ENCODE measurements at places on chromosomes 2 and 18.

GRCh38 chr18:22742409-22742808 lies 190.7 kb upstream of the RBBP8 start:
- peaks cover 36% of the 10 kb centered on the region for H3K27me3 ChIP-seq
- no peak for ATAC-seq
- no peak overlapping the region for H3K4me3 ChIP-seq
- H3K27ac ChIP-seq: no peak overlapping the region
- no peaks in the 10 kb centered on the region for H3K36me3 ChIP-seq

DNA sequence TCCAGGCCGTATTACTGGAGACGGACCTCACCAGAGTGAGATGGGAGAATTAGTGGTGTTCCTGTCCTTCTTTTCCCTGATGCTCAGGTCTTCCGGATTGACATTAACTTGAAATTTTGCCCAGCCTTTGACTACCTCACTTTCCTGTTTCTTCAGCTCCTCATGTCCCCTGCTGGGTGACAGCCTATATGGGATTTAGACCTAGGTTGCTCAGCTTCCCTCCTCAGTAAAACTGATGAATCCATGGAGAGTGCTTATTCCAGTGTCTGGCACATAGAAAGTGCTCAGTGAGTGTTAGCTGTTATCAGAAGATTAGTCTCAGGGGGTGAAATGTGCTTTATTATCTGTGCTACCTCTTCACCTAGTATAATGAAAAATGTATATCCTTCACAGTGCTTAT lies 30.0 kb downstream of the CRIM1 start:
- no peak overlapping the region for H3K27ac ChIP-seq
- no peak overlapping the region for H3K4me3 ChIP-seq
- no peaks in the 10 kb centered on the region for H3K27me3 ChIP-seq
- no peak for ATAC-seq

- no peak for ATAC-seq
- no peak overlapping the region for H3K27ac ChIP-seq
- H3K4me3 ChIP-seq: no peak overlapping the region
- H3K36me3 ChIP-seq: no peaks in the 10 kb centered on the region
- no peaks in the 10 kb centered on the region for H3K27me3 ChIP-seq
Observed at GRCh38 chr2:51263951-51264350, 232.0 kb upstream of the NRXN1 start.

- no peaks in the 10 kb centered on the region for H3K27me3 ChIP-seq
- H3K4me3 ChIP-seq: no peak overlapping the region
- H3K4me1 ChIP-seq: no peaks in the 10 kb centered on the region
- H3K36me3 ChIP-seq: no peaks in the 10 kb centered on the region
- ATAC-seq: no peak
Observed at GRCh38 chr18:28147674-28148171, 29.2 kb downstream of the CDH2 start.

DNA sequence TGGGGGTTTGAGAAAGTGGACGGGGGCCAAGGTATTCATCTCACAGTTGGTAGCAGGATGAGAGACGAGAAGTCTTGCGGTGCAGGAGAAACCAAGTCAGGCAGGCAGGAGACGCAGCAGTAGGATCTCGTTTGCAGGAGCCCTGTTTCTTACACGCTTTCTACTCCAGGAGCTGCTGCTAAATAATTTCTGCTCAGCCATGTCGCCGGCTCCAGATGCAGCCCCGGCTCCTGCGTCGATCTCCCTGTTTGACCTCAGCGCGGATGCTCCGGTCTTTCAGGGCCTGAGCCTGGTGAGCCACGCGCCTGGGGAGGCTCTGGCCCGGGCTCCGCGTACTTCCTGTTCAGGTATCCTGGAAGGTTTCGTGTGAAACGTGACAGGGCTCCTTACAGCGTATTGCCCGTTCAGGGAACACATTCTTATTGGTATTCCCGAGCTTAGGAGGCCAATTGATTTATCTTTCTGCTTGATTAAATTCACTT lies 494 bp downstream of the ANKZF1 start:
- peak; percentile 29 for ATAC-seq
- peaks cover 42% of the 10 kb centered on the region for H3K36me3 ChIP-seq
- no peaks in the 10 kb centered on the region for H3K27me3 ChIP-seq
- peaks cover 41% of the 10 kb centered on the region for H3K4me1 ChIP-seq
- peak overlapping the region; percentile 99 for H3K4me3 ChIP-seq
- H3K27ac ChIP-seq: peak overlapping the region; percentile 95

- H3K27ac ChIP-seq: peak overlapping the region; percentile 2
- H3K27me3 ChIP-seq: no peaks in the 10 kb centered on the region
- peaks cover 18% of the 10 kb centered on the region for H3K4me1 ChIP-seq
- no peak overlapping the region for H3K4me3 ChIP-seq
Observed at GRCh38 chr2:157741819-157742484, 113.3 kb upstream of the ACVR1C start.

DNA sequence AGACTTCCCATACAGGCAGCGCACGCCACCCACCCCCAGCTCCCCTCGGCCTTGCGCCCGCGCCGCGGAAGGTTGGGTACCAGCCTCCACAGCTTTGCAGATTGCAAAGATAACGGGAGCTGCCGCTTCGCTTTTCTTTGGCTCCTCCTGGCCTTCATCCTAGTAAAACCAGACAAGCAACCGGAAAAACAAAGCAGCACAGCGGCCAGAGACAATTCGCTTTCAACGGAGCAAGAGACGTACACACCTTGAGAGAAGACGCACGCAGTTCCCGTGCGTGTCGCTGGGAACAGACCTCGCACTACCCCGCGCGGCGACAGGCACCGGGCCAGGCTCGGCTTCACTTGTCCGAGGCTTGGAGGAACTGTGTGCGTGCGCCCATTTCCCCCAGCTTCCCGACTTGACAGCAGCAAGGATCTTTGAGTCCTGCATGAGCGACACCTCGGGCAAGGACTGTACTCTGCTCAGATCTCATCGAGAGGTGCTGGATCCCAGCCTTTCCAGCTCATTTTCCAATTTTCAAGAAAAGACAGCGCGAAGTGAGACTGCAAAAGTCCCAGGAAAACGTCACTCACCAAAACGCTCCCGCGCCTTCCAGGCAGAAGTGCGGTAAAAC lies 964 bp downstream of the ZBTB7C start:
- H3K27me3 ChIP-seq: peaks cover 70% of the 10 kb centered on the region
- H3K4me1 ChIP-seq: peaks cover 18% of the 10 kb centered on the region
- H3K4me3 ChIP-seq: peak overlapping the region; percentile 51

GRCh38 chr2:147696426-147696825 lies 148.4 kb upstream of the ACVR2A start:
- ATAC-seq: no peak
- no peaks in the 10 kb centered on the region for H3K36me3 ChIP-seq
- H3K4me1 ChIP-seq: no peaks in the 10 kb centered on the region
- no peaks in the 10 kb centered on the region for H3K27me3 ChIP-seq
- H3K27ac ChIP-seq: no peak overlapping the region
- H3K4me3 ChIP-seq: no peak overlapping the region

DNA sequence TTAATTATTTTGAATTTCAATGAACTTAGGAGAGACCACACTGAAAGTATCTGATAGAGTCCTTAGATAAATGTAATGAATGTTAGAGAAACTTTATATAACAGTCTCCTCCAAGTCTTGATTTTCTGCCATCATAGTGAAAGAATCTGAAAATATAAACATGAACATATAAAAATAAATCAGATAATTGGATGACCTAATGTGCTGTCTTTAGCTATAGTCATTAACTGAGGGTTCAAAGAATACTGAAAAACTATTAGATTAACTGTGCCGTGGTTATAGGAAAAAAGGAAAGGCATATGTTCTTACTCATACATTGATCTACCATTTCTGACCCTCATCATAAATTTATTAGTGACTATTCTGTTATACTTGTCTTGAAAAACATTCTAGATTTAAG lies 47.0 kb upstream of the SPAG16 start:
- H3K4me1 ChIP-seq: peaks cover 28% of the 10 kb centered on the region
- H3K4me3 ChIP-seq: no peak overlapping the region
- no peak overlapping the region for H3K27ac ChIP-seq
- peaks cover 10% of the 10 kb centered on the region for H3K27me3 ChIP-seq
- no peak for ATAC-seq

- no peaks in the 10 kb centered on the region for H3K36me3 ChIP-seq
- no peaks in the 10 kb centered on the region for H3K27me3 ChIP-seq
- H3K4me3 ChIP-seq: no peak overlapping the region
Observed at GRCh38 chr18:71105078-71105819, 816.4 kb downstream of the SOCS6 start.

DNA sequence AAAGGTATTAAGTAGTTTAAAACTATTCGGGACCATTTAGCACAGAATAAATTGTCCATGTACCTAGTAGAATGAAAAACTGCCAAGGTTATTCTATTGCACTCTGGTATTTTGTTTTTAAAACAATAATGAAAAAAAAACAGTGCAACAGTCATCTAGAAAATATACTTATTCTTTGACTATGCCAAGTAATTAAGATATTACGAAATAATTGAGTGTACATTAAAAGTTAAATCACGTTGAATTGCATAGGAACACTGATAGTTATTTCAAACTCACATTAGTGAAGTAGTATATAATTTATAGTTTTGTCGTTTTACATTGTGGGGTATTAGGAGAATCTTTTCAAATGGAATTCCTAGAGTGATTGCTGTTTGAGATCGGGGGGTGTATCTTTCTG lies 20.1 kb downstream of the R3HDM1 start:
- H3K36me3 ChIP-seq: peaks cover 30% of the 10 kb centered on the region
- H3K4me3 ChIP-seq: no peak overlapping the region
- H3K27me3 ChIP-seq: no peaks in the 10 kb centered on the region
- H3K4me1 ChIP-seq: peaks cover 23% of the 10 kb centered on the region
- ATAC-seq: no peak

GRCh38 chr2:135775420-135775819 lies 33.8 kb downstream of the UBXN4 start:
- H3K4me1 ChIP-seq: no peaks in the 10 kb centered on the region
- no peak overlapping the region for H3K4me3 ChIP-seq

GRCh38 chr2:100393362-100393761 lies 24.1 kb downstream of the CHST10 start:
- no peaks in the 10 kb centered on the region for H3K27me3 ChIP-seq
- H3K4me3 ChIP-seq: no peak overlapping the region
- H3K36me3 ChIP-seq: peaks cover 31% of the 10 kb centered on the region
- peaks cover 44% of the 10 kb centered on the region for H3K4me1 ChIP-seq
- ATAC-seq: no peak

DNA sequence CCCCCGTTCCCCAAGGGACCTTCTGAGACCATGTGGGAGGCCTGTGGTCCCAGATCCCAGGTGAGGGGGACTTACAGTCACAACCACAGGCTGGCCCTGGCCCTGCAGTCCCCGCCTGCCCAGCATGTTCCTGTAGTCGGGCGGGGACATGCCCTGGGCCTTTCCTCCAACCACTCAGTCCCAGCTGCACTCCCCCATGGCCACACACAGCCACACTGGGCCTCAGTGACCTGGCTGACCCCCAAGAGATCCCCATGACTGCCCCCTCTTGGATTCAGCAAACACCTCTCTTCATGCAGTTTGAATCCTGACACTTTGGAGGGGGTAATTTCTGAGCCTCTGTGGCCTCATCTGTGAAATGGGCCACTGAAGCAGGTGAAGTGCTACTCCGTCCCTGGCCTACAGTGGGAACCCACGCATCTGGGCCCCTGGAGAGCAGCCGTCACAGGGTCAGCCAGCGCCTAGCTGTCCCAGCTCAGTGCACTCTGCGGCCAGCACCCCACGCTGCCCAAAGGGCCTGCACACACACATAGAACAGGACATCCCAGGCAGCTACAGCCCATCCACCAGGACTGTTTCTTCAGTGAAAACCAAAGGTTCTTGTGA lies 12.7 kb upstream of the ARHGEF4 start:
- peak; percentile 73 for ATAC-seq
- H3K27me3 ChIP-seq: peaks cover 21% of the 10 kb centered on the region
- peaks cover 32% of the 10 kb centered on the region for H3K4me1 ChIP-seq
- no peaks in the 10 kb centered on the region for H3K36me3 ChIP-seq
- H3K4me3 ChIP-seq: peak overlapping the region; percentile 35

- no peaks in the 10 kb centered on the region for H3K27me3 ChIP-seq
- no peak overlapping the region for H3K4me3 ChIP-seq
- ATAC-seq: no peak
Observed at GRCh38 chr2:127585270-127585807, 49.9 kb downstream of the MYO7B start.

- no peaks in the 10 kb centered on the region for H3K36me3 ChIP-seq
- H3K27ac ChIP-seq: no peak overlapping the region
- H3K4me3 ChIP-seq: no peak overlapping the region
- no peaks in the 10 kb centered on the region for H3K4me1 ChIP-seq
- ATAC-seq: no peak
Observed at GRCh38 chr18:8684577-8684976, 20.8 kb upstream of the MTCL1 start.

DNA sequence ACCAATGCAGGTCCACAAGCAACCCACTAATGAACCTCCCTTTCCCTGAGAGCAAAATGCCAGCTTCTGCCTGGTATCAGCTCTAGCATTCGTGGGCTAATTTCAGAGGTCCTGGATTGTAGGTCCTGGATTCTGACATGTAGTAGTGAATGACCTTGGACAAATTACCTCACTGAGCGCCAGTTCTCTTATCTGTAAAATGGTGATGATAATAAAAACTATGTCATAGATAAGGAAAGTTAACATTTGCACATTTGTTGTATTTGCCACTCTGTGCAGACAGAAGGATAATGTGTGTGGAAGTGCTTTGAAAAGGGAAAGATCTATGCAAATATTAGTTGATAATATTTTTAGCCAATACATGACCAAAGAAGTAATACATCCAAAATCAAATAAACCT lies 4.1 kb upstream of the TET3 start:
- peaks cover 57% of the 10 kb centered on the region for H3K4me1 ChIP-seq
- peak overlapping the region; percentile 74 for H3K4me3 ChIP-seq
- no peaks in the 10 kb centered on the region for H3K27me3 ChIP-seq
- no peaks in the 10 kb centered on the region for H3K36me3 ChIP-seq
- no peak for ATAC-seq
- no peak overlapping the region for H3K27ac ChIP-seq

DNA sequence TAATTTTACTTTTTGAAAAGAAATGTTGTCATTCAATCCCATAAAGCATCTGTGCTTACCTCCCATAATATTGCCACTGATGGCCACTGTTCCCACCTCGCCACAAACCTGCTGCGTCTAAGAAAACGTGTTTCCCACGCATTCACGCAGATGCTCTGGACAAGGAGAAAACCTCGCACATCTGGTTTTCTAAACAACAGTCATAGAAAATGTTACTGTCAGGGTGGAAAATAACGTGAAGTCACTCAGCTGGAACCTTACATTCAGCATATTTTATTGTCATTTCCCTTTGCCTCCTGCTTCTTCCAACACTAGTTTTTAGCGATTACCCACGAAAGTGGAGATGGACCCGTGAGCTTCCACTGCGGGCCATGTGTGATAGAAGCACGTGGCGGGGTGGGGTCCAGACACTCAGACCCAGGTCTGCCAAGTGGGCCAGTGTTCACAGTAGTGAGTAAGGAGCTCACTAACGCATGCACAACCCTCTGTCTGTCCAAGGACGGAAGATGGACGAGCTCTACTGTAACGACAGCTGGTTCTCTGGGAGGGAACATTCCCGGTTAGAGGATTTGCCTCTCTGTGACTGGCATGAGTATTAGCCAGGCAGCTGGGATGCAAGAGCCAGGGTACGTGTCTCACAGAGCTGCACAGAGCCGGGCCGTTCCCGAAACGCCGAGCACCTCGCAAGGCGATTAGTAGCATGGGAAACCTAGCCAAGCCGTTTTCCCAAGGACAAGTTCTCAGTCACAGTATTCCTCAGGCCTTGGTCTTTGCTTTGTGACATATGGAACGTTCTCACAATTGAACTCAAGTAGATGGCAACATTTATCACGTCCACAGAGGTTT lies 94.5 kb downstream of the MTCL1 start:
- ATAC-seq: no peak
- H3K4me3 ChIP-seq: no peak overlapping the region
- no peaks in the 10 kb centered on the region for H3K27me3 ChIP-seq
- no peak overlapping the region for H3K27ac ChIP-seq
- no peaks in the 10 kb centered on the region for H3K4me1 ChIP-seq

Data from stimulated activated memory B cell treated with anti-CD40 and anti-IgM and Interleukin-4, amounts not matched to agents 10 μg/mL and 1 μg/mL and 100 μg/mL, for 72 hours (primary cell).